ENCODE measurements at places on chromosomes 2 and 18. TPM values are rescaled to one million over a fixed set of nuclear protein-coding genes. Genes with fewer than 3 reads are reported as not detected.

Gene SULT1C4
- 82.8 TPM for total RNA-seq

Gene RAB6C
- total RNA-seq = not detected

Gene GBX2
- 1.6 TPM for total RNA-seq

Gene CABLES1
- 9.7 TPM for total RNA-seq

Gene INHBB
- total RNA-seq = 0.19 TPM

Gene STPG4
- total RNA-seq = 0.31 TPM

Gene IL1RL1
- 3.3 TPM for total RNA-seq

Gene SEPTIN10
- 99.7 TPM for total RNA-seq

Gene KIF1A
- not detected for total RNA-seq

Gene ERICH2
- not detected for total RNA-seq

Gene SOWAHC
- total RNA-seq = 7.7 TPM

Gene IGFBP5
- 0.82 TPM for total RNA-seq

Gene TMEM214
- total RNA-seq = 33.0 TPM

Gene TRABD2A
- 0.38 TPM for total RNA-seq

Gene FAM237A
- not detected for total RNA-seq

Gene ARHGAP25
- 11.7 TPM for total RNA-seq

Gene DOK6
- total RNA-seq = under 0.01 TPM

Gene MYO1B
- total RNA-seq = 111 TPM

Gene IL36B
- total RNA-seq = not detected

Gene MROH2A
- not detected for total RNA-seq

Gene PRSS56
- total RNA-seq = not detected

Gene SNORC
- 0.63 TPM for total RNA-seq

Gene SERPINB11
- not detected for total RNA-seq

Gene GCA
- 12.0 TPM for total RNA-seq

Gene CHRNG
- not detected for total RNA-seq

Gene ANKRD53
- total RNA-seq = 0.32 TPM

Gene DUSP2
- total RNA-seq = 0.49 TPM

Gene STK25
- 519 TPM for total RNA-seq

Gene SERPINB2
- total RNA-seq = 0.16 TPM

Measured in bladder microvascular endothelial cell (primary cell).